Activated T-helper 1 cell treated with Interleukin-2 at 50 U/mL for 16 hours (primary cell): ENCODE measurements at places on chromosomes 2 and 18.

DNA sequence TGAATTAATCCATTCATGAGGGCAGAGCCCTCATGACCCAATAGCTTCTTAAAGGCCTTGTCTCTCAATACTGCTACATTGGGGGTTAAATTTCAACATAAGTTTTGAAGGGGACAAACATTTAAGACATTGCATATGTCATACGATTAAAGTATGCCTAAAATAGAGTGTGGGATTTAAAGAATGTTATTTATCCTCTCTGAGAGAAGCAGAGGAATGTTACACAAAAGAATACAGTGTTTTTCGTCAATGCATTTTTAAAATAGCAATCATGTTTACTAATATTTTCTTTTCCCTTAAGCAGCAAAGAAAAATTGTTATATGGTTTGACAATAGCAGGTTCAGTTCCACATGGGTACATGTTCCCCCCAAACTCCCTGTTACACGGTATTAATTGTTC, 363.1 kb downstream of the NUP35 start:
- DNase-seq = no peak

DNA sequence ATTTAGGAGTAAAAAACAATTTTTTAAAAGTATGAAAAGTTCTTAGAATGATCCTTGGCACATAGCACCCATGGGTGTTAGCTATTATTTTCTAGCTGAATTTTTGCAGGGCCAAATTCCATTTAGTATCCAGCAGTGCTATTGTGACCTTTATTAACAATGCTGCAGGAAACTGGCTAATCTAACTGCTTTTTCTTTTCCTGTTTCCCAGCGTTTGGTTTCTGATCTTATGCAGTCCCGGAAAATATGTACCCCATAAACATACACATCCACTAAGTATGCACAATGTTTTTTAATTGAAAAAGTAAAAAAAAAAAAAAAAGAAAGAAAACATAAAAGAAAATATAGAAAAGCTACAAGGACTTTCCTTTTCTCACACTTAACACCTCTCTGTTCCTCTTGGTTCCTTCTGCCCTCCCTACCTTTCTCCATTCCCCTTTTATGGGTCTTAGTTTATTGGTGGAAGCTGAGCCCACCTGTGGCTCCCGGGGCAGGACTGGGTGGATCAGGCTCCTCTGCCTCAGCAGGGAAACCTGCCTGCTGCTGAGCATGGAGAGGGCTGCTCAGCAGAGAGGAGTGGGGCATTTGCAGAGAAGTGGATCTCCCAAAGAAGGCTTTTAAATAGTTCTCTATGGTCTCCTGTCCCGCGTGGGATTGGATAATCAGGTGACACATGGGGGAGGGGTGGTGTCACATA, 9.3 kb upstream of the SLC16A14 start:
- no peak for DNase-seq

DNA sequence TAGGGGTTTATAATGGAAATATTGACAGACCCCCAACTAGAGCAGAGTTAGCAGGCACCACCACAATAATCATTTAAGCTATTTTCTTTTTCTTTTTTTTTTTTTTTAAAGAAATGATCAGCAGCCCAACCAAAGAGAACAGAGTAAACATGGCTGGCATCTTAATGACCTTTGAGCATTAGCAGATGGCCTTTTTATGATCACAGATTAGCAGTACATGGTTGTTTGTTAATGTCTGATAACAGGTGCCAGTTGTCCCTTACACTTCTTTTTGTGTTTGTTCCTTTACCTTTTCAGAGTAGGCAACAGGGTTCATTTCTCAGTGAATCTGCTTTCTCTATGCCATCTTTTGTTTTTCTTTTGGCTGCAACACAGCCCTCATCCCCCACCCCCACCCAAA, 747.0 kb downstream of the BCL11A start:
- no peak for DNase-seq

DNA sequence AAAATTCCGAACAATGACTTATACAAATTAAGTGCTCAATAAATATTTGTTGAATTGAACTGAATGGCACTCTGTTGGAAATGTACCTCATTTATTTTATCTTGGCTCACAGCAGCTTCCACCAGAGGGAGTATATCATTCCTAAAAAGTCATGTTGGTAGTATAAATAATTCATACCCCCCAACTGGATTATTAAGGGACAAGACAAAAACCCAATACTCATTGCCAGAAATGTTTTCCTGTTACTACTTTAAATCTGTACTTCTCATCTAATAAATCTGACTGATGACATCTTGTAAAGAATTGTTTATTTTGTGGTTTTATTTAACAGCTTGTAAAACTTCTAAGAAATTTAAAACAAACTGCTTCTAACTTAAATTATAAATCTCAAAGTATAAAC, 163.9 kb downstream of the CDH2 start:
- no peak for DNase-seq

- DNase-seq = no peak
Observed at GRCh38 chr18:80178935-80179818, 68.1 kb downstream of the PARD6G start.

GRCh38 chr2:226564667-226565066, 235.0 kb downstream of the IRS1 start:
- no peak for DNase-seq

- DNase-seq = no peak
Observed at GRCh38 chr18:49566217-49566770, 4.4 kb downstream of the LIPG start.

GRCh38 chr2:165697748-165698443, 96.2 kb downstream of the GALNT3 start:
- no peak for DNase-seq

DNA sequence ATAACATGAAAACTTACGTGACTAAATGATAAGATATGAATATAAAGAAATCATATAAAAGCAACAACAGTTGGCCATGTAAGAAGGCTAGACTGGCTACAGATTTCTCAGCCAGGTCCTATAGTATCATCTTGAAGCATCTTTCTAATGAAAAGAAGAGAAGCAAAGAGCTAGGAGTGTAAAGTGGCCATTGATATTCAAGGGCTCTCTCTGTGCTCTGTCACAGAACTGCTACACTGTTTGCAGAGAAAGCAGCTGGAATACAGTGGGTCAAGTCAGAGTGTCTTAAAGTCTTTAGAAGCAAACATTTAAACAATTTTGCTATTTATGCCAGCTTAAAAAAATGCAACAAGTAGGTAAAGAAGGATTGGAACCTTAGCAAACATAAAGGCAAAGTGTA, 118.8 kb downstream of the SCN9A start:
- no peak for DNase-seq

GRCh38 chr18:76932026-76932819, 109.9 kb downstream of the ZNF236 start:
- DNase-seq = no peak

- DNase-seq = no peak
Observed at GRCh38 chr2:157849591-157849990, 26.5 kb downstream of the ACVR1 start.

DNA sequence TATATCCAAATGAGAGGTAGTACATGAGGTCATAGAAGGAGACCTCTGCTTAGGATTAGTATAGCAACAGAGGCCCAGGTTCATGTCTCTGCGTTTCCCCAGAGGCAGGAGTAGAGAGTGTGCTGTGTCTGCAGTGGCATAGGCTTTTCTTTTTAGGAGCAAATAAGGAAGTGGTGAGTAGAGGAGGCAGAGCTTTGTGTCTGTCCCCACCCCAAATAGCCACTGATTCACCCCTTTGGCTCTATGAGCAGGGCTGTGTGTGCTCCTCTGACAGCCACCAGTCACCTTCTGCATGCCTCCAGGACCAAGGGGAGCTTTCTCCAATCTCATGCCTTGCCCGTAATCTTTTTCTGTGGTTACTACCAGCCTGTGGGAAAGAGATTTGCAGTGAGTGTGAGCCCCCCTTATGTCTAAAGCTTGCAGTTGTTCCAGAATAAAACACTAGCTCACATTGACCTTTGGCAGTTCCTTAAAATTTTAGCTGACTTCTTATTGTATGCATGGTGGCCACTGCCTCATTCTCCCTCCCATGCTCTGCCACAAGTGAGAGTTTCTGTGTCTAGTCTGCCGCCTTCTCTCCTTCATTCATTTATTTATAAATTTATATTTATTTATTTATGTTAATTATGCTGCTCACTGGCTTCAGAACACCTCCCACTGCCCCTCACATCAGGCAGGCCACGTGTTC, 23.5 kb upstream of the ELAC1 start:
- no peak for DNase-seq

- no peak for DNase-seq
Observed at GRCh38 chr2:157692768-157693167, 64.1 kb upstream of the ACVR1C start.

- no peak for DNase-seq
Observed at GRCh38 chr2:48849770-48850169, 94.2 kb upstream of the LHCGR start.

- DNase-seq = no peak
Observed at GRCh38 chr2:162113776-162114168, 38.3 kb downstream of the GCG start.

- no peak for DNase-seq
Observed at GRCh38 chr2:217313386-217313785, 453.5 kb upstream of the TNP1 start.

GRCh38 chr2:63790491-63790890, 51.2 kb upstream of the UGP2 start:
- no peak for DNase-seq

DNA sequence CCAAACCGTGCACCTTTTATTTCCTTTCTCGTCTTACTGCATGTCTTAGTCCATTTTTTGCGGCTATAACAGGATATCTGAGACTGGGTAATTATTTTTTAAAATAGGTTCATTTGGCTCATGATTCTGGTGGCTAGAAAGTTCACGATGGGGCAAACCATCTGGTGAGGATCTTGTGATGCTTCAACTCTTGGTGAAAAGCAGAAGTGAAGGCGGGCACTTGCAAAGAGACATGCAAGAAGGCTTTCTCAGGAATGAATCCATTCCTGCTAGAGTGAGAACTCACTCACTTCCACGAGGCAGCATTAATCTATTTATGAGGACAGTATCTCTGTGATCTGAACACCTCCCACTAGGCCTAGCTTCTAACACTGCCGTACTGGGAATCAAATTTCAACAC, 327.1 kb upstream of the RBMS1 start:
- no peak for DNase-seq

- DNase-seq = no peak
Observed at GRCh38 chr2:71609441-71609840, 156.1 kb downstream of the DYSF start.

DNA sequence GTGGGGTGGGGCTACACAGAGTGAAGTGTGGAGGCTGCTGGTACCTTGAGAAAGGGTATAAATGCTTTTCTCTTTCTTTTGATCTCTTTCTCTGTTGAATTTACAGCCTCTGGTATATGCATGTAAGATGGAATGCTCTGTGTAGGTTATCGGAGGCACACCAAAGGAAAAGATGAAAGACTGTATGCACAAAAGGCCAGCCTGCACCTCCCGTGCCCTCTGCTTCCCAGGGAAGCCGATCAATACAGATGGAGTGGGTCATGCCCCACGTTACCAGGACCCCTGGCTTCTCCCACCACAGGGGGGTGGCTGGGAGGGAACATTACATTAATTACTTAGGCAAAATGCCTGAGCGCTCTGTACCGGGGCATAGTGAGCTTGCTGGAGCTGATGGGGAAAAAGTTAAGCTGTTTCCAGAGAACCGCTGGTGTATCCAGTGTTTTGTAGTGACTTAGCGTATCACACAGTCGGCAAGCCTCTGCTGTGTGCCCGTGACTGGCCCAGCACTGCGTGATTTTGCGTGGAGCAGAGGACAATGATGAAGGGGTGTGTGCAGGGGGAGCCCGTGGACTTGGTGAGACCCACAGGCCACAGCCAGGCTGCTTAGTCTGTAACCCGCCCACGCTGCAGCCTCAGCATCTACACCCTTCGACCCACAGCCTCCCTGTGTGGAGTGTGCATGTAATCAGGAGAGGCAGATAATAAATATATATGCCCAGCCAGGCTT, 8.0 kb downstream of the ALLC start:
- DNase-seq = no peak

DNA sequence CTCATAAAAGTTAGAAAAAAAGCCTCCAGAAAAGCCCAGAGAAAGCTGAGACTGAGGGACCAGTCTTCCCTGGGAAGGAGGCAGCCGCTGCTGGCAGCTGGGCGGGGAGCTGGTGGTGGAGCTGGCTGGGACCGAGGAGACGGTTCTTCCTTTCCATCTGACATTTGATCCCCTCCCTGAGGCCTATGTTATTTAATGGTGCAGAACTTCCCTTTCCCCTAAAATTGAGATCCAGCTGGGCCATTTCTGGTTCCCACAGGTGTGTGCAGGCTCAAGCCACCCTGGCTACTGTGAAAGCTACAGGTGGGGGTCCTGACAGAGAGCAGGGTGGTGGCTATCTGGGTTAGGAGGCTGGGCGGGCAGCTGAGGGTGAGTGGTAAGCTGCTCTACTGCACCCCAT, 81.5 kb upstream of the FZD7 start:
- DNase-seq = no peak

DNA sequence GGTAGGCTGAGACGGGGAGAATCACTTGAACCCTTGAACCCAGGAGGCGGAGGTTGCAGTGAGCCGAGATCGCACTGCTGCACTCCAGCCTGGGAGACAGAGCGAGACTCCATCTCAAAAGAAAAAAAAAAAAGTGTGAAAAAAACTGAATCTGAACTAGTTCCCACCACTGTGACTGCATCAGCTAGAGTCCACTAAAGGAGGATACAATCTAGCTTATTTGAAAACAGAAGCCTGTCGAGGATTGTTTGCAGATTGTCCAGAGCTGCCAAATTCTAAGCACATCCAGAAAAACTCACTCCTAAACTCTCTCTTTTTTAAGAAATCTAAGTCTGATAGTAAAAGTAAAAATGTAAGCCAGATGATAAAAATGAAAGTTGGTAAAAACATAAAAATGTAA, 10.6 kb downstream of the GFPT1 start:
- DNase-seq = no peak

GRCh38 chr2:15543053-15543452, 18.1 kb downstream of the NBAS start:
- no peak for DNase-seq

- DNase-seq = no peak
Observed at GRCh38 chr2:20451761-20452499, 5.1 kb downstream of the RHOB start.

- DNase-seq = peak; percentile 9
Observed at GRCh38 chr18:45997700-45998151, 30.6 kb upstream of the EPG5 start.

GRCh38 chr18:79938196-79938595, 13.3 kb downstream of the SLC66A2 start:
- no peak for DNase-seq

GRCh38 chr2:29255004-29255403, 139.8 kb downstream of the CLIP4 start:
- no peak for DNase-seq

DNA sequence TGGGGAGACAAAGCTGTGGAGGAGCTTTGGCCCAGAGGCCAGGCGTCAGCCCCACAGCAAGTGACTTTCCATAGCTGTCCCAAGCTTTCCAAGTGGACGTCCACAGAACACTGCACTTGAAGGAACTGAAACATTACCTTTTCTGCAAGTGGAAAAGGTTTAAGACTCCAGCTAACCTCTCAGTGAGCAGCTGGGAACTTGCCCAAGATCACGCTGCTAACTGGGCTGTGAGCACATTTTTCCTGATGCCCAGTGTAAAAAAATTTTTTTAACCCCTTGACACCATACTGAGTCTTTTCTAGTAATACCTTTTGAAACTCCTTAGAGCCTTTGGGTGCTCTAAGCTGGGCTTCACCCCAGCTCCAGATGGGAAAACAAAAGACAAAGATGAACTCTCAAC, 256.7 kb downstream of the HAUS1 start:
- no peak for DNase-seq
